Esophagus muscularis mucosa (tissue), 4 donors: ENCODE measurements at places on chromosomes 13 and 19. TPM values are rescaled to one million over a fixed set of nuclear protein-coding genes. Genes with fewer than 3 reads are reported as not detected.

- H3K36me3 ChIP-seq, result peaks cover 45% of the 10 kb centered on the region
- no peak overlapping the region for H3K4me3 ChIP-seq
- no peaks in the 10 kb centered on the region for H3K27me3 ChIP-seq
Observed at GRCh38 chr13:78638216-78638615, 20.7 kb downstream of the OBI1 start.

- no peak for DNase-seq
- H3K4me3 ChIP-seq, result no peak overlapping the region
- H3K27ac ChIP-seq, result no peak overlapping the region
- peaks cover 30% of the 10 kb centered on the region for H3K4me1 ChIP-seq
Observed at GRCh38 chr19:1392407-1392806, 8.7 kb downstream of the NDUFS7 start.

The ADGRE3 gene
- total RNA-seq, result not detected

The DMAC2 gene
- total RNA-seq, result 41.9 TPM

- no peak for DNase-seq
- no peaks in the 10 kb centered on the region for H3K36me3 ChIP-seq
- H3K4me1 ChIP-seq, result peaks cover 4% of the 10 kb centered on the region
- H3K4me3 ChIP-seq, result no peak overlapping the region
Observed at GRCh38 chr13:73879346-73880015, 254.7 kb downstream of the KLF12 start.
